ENCODE measurements at places on chromosomes 13 and 19. TPM values are rescaled to one million over a fixed set of nuclear protein-coding genes. Genes with fewer than 3 reads are reported as not detected.

GRCh38 chr13:98399756-98400155 lies 177.2 kb downstream of the STK24 start:
- H3K4me1 ChIP-seq, result peaks cover 14% of the 10 kb centered on the region
- peaks cover 8% of the 10 kb centered on the region for H3K36me3 ChIP-seq
- no peaks in the 10 kb centered on the region for H3K27me3 ChIP-seq
- no peak for DNase-seq
- no peak overlapping the region for H3K4me3 ChIP-seq

The DLL3 gene
- 17.9 TPM for total RNA-seq

DNA sequence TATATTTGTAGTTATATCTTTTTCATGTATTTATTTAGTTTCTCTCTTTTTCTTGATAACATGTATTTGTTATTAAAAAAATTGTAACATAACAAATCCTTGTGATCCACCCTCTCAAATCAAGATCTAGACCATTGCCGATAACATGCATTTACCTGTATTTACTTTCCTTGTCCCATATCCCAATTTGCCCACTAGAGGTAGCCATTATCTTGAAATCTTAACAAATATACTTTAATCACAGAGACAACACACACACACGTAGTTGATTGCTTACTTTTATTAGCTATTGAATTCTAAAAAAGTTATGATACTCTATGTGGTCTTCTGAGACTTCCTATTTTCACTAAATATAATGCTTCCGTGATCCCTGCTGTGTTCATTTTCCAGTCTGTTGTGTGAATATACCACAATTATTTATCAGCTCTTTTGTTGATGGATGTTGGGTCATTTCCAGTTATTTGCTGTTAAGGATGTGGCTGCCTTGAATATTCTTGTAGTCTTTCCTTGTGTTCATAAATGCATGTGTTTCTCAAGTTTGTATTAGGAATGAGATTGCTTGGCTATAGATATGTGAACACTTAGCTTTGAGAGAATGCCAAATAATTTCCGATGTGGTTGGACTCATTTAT lies 31.3 kb upstream of the ZMYM2 start:
- H3K4me1 ChIP-seq, result no peaks in the 10 kb centered on the region
- H3K4me3 ChIP-seq, result no peak overlapping the region
- H3K27ac ChIP-seq, result no peak overlapping the region
- no peak for DNase-seq
- no peaks in the 10 kb centered on the region for H3K27me3 ChIP-seq
- H3K36me3 ChIP-seq, result no peaks in the 10 kb centered on the region

The APOC4 gene
- not detected for total RNA-seq

DNA sequence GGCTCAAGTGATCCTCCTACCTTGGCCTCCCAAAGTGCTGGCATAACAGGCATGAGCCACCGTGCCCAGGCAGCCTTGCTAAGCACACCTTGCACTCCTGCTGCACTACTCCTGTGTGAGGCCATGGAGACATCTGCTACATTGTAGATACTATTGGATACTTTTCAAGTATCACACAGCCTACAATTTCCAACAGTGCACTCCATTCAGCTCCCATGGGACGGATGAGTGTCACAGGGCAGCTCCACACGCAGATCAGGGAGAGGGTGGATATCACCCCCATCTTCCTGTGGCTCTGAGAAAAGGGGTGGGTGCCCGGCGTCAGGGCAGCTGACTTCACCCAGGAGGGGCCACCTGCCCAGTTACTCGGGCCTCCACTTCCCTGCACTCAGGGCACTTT lies 39.1 kb upstream of the CCNE1 start:
- no peaks in the 10 kb centered on the region for H3K27me3 ChIP-seq
- DNase-seq, result no peak
- H3K27ac ChIP-seq, result no peak overlapping the region
- H3K4me1 ChIP-seq, result peaks cover 15% of the 10 kb centered on the region
- no peaks in the 10 kb centered on the region for H3K36me3 ChIP-seq

- H3K27ac ChIP-seq, result no peak overlapping the region
- peaks cover 3% of the 10 kb centered on the region for H3K36me3 ChIP-seq
- DNase-seq, result no peak
- peaks cover 94% of the 10 kb centered on the region for H3K27me3 ChIP-seq
- H3K4me3 ChIP-seq, result no peak overlapping the region
Measured at GRCh38 chr19:10422846-10423245, 2.5 kb downstream of the PDE4A start.

- DNase-seq, result no peak
- H3K4me3 ChIP-seq, result no peak overlapping the region
- H3K27ac ChIP-seq, result no peak overlapping the region
- no peaks in the 10 kb centered on the region for H3K27me3 ChIP-seq
Measured at GRCh38 chr13:69292789-69293425, 814.7 kb upstream of the ATXN8OS start.

DNA sequence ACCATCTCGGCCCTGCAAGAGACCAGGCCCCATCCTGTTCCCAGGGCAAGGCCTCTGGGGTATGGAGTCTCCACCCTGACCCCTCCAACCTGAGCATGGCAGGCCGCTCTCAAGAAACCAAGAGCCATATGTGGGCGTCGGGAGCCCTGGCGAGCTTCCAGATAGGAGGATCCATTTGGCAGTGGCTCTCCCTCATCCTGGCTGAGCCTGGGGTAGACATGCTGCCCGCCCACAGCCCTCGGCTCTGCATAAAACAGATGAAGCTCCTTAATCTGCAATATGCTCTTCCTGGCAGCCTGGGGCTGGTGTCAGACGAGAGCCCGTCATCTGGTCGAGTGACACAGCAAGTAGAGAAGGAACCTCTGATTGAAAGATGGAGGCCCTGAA lies 6.1 kb downstream of the ATP13A1 start:
- H3K36me3 ChIP-seq, result peaks cover 13% of the 10 kb centered on the region
- peak overlapping the region; percentile 60 for H3K4me3 ChIP-seq
- H3K27ac ChIP-seq, result no peak overlapping the region
- H3K27me3 ChIP-seq, result no peaks in the 10 kb centered on the region

DNA sequence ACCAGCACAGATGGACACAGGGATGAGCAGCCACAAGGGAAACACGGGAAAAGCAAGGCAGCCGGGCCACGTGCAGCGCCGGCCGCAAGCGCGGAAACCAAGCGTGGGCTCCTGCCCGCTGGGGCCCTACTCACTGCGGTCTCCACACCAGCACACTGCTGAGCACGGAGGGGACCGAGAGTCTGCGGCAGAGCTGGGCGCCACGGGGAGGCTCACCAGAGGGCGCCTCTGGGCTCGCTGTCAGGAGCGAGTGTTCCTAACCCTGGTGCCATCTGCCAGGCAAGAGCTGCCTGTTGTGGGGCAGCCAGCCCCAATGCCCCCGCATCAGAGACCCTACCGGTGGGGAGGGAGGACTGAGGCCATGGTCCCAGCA lies 26.5 kb downstream of the MPND start:
- no peaks in the 10 kb centered on the region for H3K36me3 ChIP-seq
- peak overlapping the region; percentile 49 for H3K4me3 ChIP-seq
- H3K27me3 ChIP-seq, result peaks cover 4% of the 10 kb centered on the region
- peaks cover 23% of the 10 kb centered on the region for H3K4me1 ChIP-seq
- peak; percentile 36 for DNase-seq
- no peak overlapping the region for H3K27ac ChIP-seq
